ENCODE measurements at places on chromosomes 2 and 18.

DNA sequence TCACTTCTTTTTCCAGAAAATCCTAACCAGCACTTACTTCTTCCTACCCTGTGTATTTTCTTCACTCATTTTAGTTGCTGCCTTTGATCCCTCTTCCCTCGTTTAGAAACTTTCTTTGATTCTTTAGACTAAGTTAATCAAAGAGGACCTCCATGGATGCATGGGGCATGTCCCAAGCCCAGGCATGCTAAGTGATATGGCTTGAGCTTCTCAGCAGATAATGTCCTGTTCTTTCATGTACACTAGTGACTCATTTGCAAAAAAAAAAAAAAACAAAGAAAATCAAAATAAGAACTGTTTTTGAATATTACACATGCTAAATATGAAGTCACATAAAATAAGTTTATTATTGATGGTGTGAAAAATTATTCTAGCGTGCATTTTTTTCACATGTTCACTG lies 800.9 kb downstream of the SATB2 start:
- DNase-seq = no peak

DNA sequence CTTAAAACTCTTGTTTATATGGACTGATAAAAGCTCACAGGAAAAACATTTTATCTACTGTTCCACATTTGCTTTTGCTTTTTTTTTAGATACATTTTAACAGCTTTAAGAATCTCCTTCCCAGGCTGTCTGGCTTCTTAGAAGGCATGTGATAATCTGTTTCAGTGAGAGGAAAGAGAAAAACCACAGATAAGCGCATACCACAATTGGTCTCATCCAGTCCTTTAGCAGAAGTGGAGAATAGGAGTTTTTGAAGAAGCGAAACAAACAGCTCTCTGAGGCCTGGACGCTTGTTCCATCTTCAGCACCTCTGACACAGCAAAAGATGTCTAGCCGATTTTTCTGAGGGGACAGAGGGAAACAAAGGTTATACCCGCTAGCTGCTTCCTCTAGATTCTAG lies 37.6 kb downstream of the RMC1 start:
- peak; percentile 40 for DNase-seq

DNA sequence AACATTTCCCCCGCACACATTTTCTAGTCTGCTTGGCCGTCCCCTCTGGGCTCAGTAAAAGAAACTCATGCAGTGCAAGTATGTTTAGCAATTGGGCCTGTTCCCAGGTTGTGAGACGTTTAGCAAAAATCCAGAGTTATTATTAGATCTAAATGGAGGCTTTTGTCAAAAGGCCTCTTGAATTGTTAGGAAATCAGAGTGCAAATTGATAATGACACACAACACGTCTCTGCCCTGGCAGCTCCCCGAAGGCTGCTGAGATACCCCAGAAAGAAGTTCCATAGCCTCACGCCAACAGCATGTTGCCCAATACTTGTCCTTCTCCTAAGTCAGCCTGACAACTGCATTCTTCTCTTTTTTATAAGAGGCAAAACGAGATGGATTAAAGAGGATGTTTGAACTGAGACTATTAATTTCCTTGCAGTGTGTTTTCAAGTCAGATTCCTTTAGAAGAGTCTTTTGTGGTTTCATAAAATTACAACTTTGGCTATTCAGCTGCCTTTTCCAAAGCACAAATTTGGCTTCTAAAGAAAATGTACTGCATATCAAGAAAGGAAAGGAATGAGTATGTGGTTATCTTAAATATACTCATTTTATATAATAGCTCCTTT lies 202.2 kb downstream of the TRIB2 start:
- DNase-seq = no peak

DNA sequence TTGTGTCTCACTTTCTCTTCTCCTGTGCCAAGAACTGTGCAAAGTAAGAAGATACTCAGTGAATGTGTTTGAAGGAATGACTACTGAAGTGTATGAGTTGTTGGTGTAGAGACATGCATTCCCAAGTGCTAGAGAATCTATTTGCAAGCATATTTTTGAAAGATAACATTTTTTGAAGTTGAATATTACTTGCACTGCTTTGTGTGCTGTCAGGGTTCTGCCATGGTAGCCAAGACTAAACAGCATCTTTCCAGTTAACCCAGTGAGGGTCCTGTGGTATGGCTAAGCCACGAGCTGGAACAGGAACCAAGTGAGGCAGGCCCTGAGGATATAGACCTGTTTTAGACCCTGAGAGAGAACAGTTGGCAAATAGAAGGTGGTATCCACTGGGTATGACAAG lies 35.2 kb upstream of the EFEMP1 start:
- DNase-seq = no peak

GRCh38 chr2:101400048-101400447 lies 12.7 kb upstream of the CREG2 start:
- no peak for DNase-seq

DNA sequence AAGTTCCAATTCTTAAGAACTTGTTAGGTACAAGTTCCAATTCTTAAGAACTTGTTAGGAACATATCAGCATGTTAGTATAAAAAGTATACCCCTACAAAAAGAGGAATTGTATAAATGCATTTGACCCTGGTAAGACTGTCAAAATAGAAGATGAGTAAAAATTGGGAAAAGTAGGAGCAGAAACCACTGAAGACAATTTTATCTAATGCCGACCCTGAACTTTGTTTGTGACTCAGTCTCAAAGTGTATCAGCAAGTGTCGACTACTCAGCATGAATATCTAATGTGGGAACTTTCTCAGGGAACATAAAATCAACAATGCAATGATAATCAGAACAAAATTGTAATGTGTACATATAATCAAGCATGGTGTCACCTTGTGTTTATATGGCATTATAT lies 583 bp upstream of the CD226 start:
- DNase-seq = no peak

- DNase-seq = peak; percentile 65
Observed at GRCh38 chr2:55014962-55015939, 35.0 kb downstream of the RTN4 start.

DNA sequence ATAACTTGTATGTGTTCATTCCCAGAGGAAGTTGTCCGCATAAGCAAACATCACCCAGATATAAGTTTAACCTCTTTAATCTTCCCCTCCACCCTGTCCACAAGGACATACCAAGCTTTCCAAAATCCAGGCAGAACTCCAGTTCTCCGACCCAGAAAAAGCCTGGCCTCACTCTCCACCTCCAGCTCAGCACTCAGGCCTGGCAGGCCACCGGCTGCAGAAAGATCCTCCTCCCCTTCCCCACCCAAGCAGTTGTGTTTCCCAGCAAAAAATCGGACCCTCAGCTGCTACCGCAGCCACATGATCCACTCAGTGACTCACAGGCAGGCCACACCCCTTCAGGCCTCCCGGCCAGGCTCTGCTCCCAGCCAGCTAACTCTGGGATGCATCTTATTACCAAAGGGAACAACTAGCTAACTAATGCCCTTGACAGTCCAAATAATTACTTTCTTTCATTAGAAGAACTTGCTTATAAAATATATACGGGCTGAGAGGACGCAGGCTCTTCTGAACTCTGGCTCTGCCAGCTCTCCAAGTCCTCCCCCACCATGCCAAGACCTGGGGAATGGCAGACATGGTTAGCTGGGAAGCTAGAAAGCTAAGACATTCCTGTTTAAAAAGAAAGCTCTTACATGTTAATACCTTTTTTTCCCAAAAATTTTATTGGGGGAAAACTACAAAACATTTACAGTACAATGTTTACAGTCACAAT lies 4.5 kb downstream of the ZFP36L2 start:
- DNase-seq = peak; percentile 61

- no peak for DNase-seq
Observed at GRCh38 chr2:232204457-232204931, 174.1 kb upstream of the ALPP start.

- DNase-seq = no peak
Observed at GRCh38 chr2:176270100-176270750, 983 bp downstream of the MTX2 start.

GRCh38 chr18:58951986-58952702 lies 87.5 kb downstream of the ZNF532 start:
- no peak for DNase-seq

DNA sequence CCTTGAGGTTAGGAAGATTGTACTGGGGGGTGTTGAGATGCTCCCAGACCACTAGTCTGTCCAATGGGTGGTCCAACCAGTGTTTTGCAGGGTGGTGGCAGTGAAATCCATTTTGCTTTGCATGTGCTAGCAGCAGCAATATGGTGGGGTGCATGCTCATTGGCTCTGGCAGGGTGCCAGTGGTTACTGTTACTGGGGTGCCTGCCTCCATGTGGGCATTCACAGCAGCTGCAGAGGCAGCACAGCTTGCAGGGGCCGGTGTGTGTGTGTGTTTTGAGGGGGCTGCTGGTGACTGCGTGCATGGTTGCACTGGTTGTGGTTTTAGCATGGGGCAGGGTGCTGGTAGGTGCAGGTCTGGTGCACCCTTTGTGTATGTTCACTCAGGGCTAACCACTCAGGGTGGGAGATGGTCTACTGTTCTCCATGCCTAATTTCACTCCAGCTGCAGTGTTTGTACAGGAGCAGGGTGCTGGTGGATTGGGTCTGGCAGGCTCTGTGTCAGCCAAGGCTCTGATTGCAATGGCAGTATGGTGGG lies 265.4 kb downstream of the NUP35 start:
- no peak for DNase-seq

- DNase-seq = no peak
Observed at GRCh38 chr2:202778217-202778616, 93.3 kb downstream of the ICA1L start.

DNA sequence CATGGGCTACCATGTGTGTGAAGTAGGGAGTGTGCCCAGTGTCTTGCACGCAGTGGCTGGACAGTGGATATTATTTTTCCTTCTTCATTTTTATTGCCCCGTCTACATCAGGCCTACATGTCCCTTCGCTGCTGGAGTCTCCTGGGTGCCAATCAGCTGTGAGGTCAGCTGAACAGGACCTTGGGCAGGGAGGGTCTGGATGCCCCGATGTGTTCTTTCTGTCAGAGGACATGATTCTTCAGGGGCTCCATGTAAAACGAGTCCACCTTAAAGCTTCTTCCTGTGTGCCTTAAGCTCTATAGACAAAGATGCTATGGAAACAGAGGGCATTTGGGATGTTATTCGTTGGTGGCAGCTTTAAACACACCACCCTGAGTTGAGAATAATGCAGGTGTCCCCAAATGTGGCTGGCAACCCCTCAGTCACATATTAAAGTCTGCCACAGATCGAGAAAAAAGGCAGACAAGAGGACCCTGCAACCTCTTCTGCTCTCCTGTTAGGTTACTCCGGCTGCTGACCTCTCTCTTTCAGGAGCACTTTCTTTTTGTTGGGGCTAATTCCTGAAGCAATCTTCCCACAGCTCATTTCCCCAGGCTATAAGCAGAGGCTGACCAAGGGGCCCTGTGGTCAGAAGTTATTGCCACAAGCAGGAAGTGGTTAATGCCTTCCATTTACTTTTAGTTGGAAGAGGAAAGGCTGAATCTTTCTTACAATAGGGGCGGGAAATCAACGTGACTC lies 20.0 kb downstream of the GREB1 start:
- DNase-seq = no peak

DNA sequence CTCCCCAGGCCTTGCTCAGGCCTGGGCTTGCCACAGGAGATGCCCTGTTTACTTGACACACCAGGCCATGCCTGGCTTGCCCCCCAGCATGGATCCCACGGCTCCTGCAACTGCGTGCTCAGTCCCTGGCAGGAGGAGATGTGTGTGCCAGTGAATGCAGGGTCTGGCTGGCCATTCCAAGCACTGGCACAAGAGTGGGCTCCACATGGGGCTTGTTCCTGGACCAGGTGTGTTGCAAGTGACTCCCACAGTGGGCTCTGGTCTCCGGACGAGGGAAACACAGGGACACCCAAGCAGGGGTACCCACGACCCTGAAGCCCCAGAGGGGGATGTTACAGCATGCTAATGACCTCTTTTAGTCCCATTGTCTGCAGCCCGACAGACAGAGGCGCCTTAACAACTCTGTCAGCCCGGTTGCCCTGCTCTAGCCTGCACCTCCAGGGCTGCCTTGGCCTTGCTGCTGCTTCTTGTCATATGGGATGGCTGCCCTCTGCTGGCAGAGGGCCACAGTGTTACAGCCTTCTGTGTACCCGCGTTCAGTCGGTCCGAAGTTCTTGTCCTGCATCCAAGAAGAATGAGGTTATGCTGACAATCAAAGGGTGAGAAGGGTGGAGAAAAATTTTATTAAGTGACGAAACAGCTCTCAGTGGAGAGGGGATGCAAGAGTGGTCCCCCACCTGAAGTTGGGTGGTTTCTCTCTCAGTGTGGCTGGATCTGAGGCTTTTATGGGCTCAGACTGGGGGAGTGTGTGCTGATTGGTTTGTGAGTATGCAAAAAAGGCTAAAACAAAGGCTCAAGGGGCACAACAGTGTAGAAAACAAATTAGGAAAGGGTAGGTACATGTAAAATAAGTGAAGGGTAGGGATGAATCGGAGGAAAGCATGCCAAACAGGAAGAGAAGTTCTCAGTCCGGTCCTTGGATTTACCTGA lies 180.4 kb downstream of the MBD5 start:
- DNase-seq = peak; percentile 29

- no peak for DNase-seq
Observed at GRCh38 chr18:4319738-4320677, 135.1 kb downstream of the DLGAP1 start.

DNA sequence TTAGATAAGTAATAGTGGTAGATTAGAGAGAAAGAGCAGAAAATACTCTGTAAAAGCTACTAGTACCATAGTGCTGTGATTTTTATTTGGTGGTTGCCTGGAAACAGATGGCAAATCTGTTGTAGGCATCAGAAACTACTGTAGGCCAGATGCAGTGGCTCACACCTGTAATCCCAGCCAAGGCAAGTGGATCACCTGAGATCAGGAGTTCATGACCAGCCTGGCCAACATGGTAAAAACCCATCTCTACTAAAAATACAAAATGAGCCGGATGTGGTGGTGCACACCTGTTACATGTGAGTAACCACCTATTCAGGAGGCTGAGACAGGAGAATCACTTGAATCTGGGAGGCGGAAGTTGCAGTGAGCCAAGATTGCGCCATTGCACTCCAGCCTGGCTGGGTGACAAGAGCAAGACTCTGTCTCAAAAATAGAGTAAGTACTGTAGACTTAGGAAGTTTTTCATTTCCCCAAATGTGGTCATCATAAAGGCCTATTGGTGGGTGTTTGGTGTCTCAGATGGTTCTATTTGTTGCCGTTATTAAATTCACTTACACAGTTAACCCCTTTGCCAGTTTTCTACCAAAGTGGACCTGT lies 79.6 kb downstream of the SPTBN1 start:
- DNase-seq = no peak

GRCh38 chr2:241339839-241340630 lies 16.1 kb upstream of the FARP2 start:
- no peak for DNase-seq

DNA sequence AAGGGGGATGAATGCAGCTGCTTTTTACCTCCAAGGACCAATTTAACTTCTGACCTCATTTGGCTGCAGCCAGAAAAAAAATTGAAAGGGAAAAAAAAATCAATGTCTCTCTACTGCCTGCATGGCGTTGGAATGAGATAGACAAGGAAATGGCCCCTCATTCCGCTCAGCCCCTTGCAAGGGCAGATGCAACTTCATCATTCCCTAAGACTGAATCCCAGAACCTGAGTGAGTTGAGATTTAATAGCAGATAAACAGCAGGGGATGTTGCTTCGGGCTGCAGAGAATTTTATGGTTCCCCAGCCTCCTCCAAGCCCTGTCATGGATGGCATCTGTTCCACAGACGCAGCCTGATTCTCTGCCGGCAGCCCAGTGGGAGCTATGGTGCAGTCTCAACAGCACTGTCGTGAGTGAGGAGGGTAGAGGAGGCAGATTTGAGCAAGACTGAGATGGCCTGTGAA lies 49.0 kb downstream of the CAPN13 start:
- no peak for DNase-seq

Measured in CD4-positive, alpha-beta T cell treated with Interleukin-12 subunit alpha and Interleukin-12 subunit beta, for 1 hour (primary cell).